Stimulated activated CD8-positive, alpha-beta memory T cell treated with anti-CD3 and anti-CD28 coated beads, Interleukin-15, amount 100 ng/mL, for 24 hours (primary cell): ENCODE measurements at places on chromosomes 13 and 19.

GRCh38 chr13:114104655-114105520, 27.5 kb downstream of the RASA3 start:
- no peak for DNase-seq

GRCh38 chr13:106507560-106508274, 27.7 kb downstream of the EFNB2 start:
- no peak for DNase-seq

DNA sequence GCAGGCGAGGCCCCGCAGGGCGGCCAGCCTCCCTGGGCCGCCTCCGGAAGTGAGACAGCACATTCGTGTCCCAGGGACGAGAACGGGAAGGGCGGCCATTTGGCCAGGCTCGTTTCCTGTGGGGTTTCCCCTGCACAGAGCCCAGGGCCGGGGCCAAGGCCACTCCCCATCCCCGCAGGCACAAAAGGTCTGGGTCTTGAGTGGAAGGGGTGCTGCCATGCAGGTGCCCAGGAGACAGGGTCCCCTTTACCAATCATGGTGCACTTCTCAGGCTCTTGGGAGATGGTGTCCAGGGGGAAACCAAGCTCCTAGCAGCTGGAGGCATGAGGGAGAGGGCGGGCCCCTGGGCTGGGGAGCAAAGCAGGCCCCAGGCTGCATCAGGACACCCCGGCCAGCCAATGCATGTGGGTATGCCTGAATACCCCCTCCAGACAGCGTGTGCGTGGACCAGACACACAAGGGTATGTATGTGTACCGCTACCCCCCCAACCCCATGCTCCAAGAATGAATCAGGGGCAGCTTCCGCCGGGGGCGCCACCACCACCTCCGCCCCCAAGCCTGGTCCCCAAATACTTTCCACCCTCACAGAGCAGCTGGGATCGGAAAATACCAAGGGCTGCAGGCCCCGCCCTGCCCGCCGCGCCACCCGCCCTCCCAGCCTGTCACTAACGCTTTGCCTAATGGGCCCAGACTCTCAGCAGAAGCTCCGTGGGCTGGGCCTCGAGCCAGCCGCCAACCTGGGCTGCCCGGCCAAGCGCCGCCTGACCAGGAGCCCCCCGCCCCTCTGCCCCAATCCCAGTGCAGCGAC, 37.6 kb upstream of the NANOS3 start:
- DNase-seq, result peak; percentile 58

DNA sequence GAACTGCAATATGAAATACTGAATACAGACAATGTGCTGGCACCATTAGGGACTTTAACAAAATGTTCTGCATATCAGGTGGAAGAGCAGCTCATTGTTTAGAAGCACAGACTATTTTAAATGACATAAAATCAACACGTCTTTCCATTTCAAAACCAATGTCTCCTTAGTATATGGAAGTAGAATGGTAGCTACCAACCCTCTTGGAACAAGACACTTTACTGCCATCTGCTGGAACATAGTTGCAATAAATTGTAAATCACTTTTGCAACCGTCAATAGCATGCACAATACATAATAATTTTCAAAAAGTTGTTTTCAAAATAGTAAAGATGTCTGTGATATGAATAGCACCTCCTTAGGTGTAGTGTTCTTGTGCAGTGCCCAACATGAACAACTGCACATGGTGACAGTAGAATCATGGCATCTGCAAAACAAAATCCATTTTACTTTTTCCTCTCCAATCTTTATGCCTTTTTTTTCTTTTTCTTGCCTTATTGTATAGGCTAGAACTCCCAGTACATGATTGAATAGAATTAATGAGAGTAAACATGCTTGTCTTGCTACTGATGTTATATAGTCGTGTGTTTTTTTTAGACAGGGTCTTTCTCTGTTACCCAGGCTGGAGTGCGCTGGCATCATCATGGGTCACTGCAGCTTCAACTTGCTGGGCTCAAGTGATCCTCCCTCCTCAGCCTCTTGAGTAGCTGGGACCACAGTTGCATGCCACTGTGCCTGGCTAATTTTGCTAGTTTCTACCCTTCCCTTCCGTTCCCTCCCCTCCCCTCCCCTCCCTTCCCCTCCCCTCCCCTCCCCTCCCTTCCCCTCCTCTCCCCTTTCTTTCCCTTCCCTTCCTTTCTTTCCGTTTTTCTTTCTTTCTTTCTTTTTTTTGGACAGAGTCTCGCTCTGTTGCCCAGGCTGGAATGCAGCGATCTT, 7.8 kb upstream of the LYPD5 start:
- no peak for DNase-seq

DNA sequence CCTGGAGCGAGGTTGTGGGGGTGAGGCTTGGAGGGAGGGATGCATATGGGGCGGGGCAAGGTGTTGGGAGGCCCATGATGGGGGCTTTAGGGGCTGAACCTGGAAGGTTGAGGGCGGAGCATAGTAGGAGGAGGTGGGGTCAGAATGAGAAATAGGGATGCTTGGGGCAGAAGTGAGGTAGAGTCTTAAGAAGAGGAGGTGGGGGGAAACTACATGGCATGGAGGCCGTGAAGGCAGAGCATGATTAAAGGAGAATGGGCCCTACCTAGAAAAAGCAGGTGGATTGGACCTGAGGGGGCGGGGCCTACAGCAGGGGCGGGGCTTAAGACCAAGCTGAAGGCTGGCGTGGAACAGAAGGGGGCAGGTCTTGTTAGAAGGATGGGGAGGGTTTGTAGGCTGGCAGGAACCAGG, 799 bp downstream of the NR1H2 start:
- DNase-seq, result no peak

DNA sequence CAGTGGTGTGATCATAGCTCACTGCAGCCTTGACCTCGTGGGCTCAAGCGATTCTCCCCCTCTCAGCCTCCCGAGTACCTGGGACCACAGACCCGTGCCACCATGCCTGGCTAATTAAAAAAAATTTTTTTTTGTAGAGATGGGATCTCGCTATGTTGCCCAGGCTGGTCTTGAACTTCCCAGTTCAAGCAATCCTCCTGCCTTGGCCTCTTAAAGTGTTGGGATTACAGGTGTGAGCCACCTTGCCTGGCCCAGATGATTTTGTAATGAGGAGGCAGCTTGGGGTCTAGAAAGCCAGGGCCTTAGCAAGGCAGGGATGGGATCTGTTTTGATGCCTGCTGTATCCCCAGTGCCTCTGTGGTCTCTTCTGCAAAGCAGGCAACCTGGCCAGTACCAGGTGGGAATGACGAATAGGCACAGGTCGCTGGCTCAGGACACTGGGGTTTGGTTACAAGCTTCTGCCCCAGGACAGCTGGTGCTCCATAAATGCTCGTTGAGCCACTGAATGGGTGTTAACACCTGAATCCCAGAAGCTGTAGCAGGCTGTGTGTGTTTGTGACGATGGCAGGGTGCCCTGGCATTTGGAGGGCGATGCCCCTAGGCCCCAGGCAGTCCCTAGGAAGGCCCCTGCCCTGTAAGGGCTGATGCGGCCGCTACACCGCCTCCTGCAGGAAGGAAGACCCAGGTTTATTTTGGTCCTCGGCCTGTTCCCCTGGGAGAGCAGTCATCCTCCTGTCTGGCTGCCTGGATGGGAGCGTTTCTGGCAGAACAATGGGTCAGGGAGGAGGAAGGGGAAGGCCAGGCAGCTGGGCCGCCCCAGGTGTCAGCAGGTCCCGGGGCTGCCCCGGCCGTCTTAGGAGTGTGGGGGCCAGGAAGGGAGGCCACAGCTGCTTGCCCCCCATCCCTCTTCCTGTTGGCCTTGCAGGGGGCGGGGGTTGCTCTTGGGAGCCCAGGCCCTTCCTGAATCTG, 8.6 kb downstream of the TNFAIP8L1 start:
- no peak for DNase-seq

- DNase-seq, result no peak
Measured at GRCh38 chr19:18423258-18424020, 4.2 kb downstream of the SSBP4 start.

DNA sequence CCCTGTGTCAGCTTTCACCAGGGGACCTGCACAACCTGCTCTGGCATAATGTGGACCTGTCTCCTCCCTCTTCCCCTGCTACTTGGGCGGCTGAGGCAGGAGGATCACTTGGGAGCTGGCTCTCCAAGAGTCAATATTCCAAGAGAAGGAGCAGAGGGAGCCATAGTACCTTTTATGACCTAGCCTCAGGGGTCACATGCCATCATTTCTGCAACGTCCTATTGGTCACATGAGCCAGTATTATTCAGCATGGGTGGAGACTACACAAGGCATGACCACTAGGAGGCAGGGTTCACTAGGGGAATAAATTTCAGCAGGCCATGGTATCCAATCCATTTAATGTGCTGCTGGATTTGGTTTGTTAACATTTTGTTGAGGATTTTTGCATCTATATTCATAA, 12.0 kb upstream of the SHFL start:
- no peak for DNase-seq

GRCh38 chr19:48698046-48698445, 2.3 kb downstream of the FUT2 start:
- DNase-seq, result no peak

- no peak for DNase-seq
Measured at GRCh38 chr13:50444726-50445125, 398.8 kb downstream of the DLEU7 start.

DNA sequence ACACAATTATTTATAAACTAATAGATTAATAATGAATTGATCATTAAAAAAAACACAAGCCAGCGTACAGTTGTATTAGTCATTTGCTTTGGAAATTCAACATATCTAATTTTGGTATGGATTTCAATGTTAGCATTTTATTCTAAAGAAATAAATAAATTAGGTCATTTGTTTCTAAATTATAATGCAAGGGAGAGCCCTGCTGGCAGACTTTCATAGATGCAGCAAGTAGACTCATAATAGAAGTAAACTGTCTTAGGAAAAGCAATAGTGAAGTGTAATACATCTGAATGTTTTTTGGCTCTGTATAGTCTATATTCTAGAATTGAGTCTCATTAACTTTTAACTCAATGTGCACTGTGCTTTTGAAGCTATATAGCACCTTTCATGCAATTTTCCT, 982.4 kb upstream of the MIR17HG start:
- no peak for DNase-seq

- no peak for DNase-seq
Measured at GRCh38 chr19:38227287-38228004, 3.4 kb upstream of the DPF1 start.

DNA sequence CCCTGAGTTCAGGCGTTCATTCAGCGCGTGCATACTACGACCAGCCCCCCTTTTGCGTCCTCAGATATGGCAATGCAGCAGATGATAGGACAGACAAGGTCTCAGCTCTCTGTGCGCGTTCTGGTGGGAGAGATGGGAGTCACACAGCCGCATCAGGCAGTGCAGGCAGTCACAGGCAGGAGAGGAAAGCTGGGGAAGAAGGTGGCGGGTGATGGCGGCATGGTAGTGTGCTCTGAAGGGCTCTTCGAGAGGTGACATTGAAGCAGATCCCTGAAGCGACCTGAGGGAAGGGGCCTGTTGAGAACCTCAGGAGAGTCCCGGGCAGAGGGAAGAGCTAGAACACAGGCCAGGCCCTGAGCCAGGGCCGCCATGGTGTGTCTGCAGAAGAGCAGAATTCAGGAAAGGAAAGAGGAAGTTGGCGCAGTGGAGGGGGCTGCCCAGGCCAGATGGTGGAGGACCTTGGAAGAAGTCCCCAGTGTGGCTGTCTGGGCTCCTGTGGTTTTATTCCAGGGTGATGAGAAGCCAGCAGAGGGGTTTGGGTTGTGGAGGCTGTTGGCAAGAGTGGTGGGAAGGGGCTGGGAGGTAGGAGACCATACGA, 3.5 kb downstream of the USF2 start:
- DNase-seq, result no peak

GRCh38 chr19:46181388-46181779, 33.3 kb downstream of the IGFL2 start:
- DNase-seq, result no peak

GRCh38 chr13:110433014-110433413, 125.9 kb downstream of the COL4A2 start:
- DNase-seq, result no peak

- DNase-seq, result no peak
Measured at GRCh38 chr19:12287958-12288500, 6.7 kb downstream of the ZNF44 start.

DNA sequence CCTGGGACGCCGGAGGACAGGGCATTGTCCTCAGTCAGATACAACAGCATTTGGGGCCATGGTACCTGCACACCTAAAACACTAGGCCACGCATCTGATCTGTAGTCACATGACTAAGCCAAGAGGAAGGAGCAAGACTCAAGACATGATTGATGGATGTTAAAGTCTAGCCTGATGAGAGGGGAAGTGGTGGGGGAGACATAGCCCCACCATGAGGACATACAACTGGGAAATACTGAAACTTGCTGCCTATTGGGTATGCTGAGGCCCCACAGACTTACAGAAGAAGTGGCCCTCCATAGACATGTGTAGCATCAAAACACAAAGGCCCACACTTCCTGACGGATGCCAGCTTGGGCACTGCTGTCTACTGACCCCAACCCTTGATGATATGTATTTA, 1.4 kb upstream of the ICAM4 start:
- no peak for DNase-seq

DNA sequence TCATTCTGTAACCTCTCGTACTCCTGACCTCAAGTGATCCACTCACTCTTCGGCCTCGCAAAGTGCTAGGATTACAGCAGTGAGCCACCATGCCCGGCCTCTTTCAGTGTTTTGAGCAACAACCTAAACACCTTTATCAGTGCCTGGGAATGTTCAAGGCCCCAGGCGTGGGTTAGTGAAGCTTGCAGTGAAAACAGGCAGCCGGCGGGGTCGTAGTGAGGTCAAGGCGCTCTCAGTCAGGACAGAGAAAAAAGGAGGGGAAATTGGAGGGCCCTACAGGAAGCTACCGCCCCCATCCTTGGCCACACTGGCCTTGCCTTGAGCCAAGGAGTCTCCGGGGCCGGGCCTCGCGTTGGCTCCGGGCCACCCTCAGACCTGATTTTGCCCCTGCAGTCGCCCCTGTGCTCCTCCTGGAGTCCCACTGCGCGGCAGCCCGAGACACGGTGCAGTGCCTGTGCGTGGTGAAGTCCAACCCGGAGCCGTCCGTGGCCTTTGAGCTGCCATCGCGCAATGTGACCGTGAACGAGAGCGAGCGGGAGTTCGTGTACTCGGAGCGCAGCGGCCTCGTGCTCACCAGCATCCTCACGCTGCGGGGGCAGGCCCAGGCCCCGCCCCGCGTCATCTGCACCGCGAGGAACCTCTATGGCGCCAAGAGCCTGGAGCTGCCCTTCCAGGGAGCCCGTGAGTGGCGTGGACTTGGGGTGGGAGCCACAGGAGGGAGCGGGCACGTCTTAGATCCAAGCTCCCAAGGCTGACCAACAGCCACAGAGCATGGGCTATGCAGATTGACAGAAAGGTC, 17.7 kb downstream of the MAG start:
- no peak for DNase-seq

- DNase-seq, result no peak
Measured at GRCh38 chr13:83281654-83282053, 600.6 kb downstream of the SLITRK1 start.

- no peak for DNase-seq
Measured at GRCh38 chr13:26811581-26811980, 51.0 kb upstream of the GPR12 start.

GRCh38 chr19:35013041-35013819, 13.1 kb downstream of the GRAMD1A start:
- peak; percentile 71 for DNase-seq
